ENCODE measurements at places on chromosomes 1 and 21.
A peak's percentile ranks its signal among the peaks of the same experiment; 100 is the strongest.

DNA sequence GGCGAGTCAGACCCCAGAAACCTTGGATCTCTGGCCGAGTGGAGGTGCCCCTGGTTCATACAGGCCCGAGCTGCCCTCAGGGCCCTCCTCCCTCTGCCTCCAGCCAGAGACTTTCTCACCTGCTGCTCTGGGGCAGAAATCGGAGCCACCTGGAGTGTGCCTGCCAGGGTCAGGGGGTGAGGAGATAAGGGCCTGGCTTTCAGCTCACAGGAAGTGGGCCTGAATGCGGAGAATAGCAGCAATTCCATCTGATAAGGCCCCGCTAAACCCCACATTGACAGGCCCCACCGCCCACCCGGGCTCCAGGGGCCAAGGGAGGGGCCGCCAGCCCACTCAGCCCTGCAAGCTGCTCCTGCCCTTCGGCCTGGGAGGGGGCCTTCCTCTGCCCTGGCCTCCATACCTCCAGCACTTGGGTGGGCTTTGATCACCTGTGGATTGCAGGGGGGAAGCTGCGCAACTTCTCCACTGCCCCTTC is 123.7 kb upstream of the ARHGEF16 start:
- no peak for DNase-seq

GRCh38 chr1:78153092-78153736 is 107.4 kb downstream of the GIPC2 start:
- no peak for DNase-seq

DNA sequence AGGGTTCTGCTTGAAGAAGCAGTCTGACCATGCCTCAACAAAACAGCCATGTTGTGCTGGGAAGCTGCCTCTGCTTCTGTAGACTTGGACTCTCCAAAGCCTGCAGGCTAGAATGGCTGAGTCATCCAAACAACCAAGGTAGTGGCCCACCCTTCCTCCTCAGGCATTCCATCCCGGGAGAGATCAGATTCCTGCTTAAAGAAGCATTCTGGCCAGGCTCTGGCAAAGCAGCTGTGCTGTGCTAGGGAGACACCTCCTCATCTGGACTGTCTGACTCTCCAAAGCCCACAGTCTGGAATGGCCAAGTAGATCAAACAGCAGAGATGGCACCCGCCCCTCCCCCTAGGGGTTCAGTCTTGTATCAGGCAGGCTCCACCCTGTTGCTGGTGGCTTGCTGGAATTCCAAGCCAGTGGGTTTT is 38.3 kb upstream of the F3 start:
- DNase-seq: peak; percentile 47

DNA sequence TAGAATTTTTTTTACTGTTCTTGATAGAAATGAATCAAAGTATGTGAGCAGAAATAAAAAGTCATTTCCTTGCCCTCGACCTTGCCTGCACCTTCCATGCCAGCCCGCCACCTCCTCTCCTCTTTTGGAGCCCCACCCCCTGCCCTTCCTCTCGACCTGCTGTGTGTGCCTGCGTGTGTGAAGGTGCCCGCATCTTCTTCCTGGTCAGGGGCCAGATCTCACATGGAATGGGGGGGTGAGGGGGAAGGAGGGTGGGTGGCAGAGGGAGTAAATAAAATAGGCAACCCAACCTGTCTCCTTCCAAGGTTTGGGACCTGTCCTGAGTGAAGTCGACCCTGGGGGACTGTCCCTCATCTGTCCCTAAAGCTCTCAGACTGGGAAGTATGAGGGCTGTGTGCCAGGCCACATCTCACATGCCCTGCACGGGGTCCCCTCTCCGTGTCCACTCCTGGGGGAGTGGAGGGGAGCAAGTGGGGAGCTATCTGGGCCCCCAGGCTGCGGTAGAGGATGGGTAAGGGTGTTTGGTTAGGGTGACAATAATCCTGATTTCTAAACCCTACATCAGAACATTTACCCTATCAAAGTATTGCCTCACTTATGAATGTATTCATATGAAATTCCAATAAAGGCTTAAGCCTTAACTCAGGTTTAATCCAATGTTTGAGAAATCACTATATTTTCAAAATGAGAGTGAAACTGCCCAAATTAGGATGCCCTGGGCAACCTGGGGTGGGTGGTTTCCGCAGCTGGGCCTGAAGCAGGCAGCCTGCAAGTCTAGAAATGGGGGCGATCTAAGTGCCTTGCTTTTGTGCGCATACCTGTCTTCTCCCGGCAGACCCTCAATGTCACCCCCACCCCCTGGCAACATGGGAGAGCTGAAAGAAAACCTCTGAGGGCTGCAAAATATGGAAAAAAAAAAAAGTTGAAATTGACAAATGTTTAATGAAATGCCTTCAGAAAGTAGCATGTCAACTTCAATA is 15.4 kb downstream of the AMPD2 start:
- DNase-seq: no peak

- DNase-seq: no peak
Observed at GRCh38 chr1:30423570-30423969, 299.8 kb downstream of the MATN1 start.

DNA sequence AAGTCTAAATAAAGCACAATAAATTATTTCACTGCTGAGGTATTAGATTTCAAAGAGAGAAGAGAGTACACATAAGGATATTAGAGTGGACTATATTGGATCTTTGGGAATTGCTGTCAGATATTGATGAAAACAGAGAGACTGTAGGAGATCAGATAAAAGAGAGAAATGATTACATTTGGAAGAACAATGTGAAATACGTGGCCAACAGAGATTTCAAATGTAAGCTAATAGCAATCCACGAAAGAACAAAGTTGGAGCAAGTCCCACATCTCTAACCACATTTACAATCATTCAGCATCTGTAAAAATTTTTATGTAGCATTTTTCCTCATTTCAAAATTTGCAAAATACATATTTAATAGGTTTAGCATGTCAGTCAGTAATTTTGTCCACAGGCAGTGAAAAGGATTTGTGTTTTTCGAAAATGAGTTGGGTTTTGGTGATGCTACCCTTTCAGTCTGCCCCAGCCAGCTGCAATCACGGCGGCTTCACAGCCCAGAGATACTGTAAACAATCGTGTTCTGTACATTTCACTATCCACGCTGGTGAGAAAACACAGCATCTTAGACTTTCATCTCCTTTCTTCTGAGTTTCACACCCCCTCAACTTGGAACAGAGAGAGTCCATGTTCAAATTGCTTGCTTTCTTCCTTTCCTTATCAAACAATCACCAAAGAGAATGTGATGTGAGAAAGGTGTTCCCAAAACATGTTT is 209.1 kb upstream of the LYPLAL1 start:
- no peak for DNase-seq

GRCh38 chr1:8137481-8138244 is 111.6 kb upstream of the ERRFI1 start:
- no peak for DNase-seq

GRCh38 chr1:155294520-155295182 is 6.6 kb downstream of the PKLR start:
- no peak for DNase-seq

DNA sequence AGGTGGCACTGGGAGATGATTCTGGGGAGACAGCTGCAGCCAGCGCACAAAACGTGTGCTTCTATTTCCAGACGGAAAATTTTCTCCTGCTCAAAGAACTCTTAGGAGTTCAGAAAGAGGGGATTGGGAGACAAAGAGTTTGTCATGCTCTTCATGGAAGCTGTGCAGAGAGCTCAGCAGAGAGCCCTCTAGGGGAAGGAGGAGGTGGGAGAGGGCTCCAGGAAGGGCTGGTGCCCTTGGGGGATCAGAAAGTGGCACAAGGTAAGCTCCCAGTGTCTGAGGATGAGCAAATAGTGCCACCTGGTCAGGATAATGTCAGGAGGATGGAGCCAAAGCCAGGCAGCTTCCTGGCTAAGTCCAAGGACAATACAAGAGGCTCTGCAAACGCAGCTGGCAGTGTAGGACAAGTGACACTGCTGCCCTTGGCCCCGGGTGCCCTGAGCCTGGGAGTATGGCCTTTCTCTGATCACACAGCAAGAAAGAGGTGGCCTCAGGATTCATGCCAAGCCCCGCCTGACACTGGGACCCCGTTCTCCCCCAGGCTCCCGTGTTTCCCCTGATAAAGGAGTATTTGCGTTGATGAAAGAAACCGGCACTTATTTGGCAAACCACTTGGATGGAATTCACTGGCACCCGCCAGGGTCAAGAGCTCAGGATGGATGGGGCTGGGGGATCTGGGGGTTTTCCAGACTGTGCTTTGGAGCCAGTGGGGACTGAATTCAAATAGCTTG is 254.0 kb downstream of the PTPRU start:
- no peak for DNase-seq

- peak; percentile 77 for DNase-seq
Observed at GRCh38 chr1:167791281-167792187, 69.8 kb downstream of the MPZL1 start.

GRCh38 chr1:2290595-2291510 is 62.7 kb downstream of the SKI start:
- no peak for DNase-seq

GRCh38 chr1:180927841-180928240 is 15.1 kb downstream of the KIAA1614 start:
- no peak for DNase-seq

DNA sequence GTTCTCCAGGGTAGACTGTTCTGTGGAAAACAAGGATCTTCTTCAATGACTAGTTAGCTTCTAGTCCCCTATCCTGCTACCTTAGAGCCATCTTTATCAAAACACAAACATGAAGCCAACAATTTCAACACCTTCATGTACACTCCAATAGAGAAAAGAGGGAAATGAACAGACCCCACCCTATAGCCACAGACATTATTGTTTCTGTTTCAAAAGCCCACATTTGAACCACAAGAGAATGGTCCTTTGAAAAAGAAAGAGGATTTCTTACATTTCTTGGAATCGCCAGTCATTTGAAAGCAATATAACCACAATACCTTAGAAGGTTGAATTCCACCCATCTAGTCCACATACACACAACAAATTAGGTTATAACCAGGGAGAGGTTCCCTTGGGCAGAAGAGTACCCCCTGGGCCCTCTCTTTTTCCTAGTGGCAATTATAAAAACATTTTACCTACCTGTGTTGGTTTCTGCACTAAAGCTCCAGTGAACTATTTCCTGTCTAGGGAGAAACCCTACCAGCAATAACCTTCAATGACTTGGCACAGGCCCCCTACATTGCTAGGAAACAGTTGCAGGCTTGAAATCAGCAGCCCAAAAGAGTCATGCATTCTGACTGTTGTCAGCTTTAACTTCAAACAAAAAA is 2.7 kb upstream of the LPGAT1 start:
- DNase-seq: no peak

Measured in HAP-1 (cell line).